ENCODE measurements at places on chromosomes 3 and 15. TPM values are rescaled to one million over a fixed set of nuclear protein-coding genes. Genes with fewer than 3 reads are reported as not detected.

- DNase-seq: no peak
Observed at GRCh38 chr3:135950941-135951340, 14.6 kb upstream of the PPP2R3A start.

DNA sequence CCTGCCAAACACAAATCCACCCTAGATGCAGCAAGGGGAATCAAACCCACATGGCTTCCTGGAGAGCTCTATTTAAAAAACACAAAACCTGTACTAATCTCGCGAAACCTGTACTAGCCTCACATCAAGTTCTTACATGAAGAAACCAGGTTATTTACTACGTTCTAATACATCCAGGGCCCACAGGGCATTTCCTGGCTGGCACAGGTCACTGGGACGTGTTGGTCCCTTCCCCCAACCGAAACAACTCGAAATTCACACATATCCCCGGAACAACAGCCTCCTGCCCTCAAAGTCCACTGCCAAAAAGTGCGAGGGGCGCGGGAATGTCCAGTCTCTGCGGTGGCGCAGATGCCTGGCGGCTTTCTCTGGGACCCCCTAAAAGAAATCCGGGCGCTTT, 955 bp downstream of the CDCP1 start:
- DNase-seq: no peak

DNA sequence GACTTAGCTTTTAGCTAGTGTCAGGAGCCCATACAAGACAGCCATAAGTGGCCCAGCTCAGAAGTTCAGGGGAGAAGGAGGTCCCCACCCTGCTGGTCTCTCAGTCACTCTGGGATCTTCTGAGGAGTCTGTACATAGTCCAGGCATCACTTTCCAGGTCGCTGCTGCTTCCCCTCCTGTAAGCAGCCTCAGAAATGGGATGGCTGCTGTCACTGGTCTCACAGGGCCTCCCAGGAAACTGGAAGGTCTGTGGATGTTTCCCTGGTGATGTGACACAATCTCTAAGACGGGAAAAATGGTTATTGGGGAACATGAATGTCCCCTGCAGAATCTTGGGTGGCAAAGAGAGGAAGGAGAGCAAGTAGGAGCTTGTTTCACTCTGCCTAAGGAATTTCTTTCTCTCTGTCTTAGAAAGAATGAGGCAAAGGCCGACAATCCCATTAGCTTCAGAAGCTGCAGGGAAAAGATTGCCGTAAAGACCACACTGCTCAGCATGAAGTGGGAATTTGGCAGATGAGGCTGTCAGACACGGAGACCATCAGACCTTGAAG, 43.2 kb upstream of the TNFAIP8L3 start:
- DNase-seq: no peak

DNA sequence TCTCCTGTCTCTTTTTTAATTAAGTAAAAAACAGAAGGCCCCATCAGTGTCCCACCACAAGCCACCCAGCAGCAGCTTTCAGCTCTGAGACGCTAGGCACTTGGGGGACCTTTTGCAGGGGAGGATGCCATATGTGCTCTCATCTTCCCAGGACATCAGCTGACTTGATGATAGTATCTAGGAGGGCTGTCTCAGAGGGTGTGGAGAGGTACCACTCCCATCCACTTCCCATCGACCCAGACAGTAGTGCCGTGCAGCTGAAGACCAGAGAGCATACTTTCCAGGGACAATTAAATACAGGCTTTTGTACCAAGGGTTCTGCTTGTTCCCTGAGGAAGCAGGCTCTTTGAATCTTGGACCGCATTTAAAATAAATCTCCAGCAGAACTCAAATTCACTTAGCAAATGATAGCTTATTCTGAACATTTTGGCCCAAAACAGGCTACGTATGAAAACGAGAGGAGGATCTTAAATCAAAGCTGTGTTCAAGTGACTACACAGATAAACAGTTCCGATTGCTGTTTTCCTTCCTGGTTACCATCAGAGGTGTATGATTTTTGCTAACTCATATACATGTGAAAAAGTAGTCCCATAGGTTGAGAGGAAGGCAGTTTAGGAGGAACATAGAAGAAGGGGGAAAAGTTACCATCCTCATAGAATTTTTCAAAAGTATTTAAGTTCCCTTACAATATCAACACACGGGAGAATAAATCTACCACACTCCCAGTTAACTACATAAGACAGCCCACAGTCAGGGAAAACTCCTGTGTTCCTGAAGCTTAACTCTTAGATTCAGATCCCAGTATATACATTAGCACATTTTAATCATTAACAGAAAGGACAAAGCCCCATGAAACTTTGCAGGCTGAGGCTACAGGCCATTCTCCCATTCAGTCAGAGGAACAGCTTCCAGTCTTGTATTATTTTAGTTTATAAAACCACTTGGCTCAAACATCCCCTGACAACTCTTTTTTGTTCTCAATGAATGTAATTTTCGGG, 9.5 kb downstream of the WNT5A start:
- DNase-seq: no peak

GRCh38 chr3:99332276-99332675, 306.1 kb upstream of the COL8A1 start:
- DNase-seq: no peak

Gene RARRES1
- not detected for total RNA-seq

GRCh38 chr3:104564045-104564643, 802.6 kb upstream of the ALCAM start:
- peak; percentile 18 for DNase-seq

- DNase-seq: peak; percentile 88
Observed at GRCh38 chr3:53130179-53131061, at the start of gene RFT1. RFT1 (minus strand) TSS chr3:53130435; CDS start chr3:53130400, 35 bp downstream.

Gene LINS1
- 16.1 TPM for total RNA-seq

DNA sequence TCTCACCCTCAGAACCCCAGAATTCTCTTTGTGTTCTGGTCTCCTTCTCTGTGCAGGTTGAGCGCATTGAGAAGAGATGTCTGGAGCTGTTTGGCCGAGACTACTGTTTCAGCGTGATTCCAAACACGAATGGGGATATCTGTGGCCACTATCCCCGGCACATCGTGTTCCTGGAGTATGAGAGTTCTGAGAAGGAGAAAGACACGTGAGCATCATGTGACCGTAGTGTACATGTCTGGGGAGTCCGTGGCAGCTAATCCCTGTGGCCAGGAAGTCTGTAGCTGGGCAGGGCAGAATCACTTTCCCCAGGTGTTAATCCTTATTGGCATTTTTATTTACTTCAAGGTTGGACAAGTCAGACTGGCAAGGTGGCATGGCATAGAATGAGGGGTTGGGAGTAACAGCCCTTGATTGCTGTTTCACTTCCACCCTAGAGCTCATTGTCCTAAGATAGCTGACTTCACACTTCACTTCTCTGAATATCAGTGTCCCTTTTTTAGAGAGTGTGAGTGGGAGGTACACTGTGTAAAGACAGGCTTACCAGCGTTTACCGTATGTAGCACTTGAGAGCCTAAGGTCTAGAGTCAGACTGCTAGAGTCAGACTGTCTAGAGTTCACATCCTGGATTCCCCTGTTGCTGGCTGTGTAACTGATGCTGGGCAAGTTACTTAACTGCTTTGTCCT, 4.4 kb downstream of the MTMR14 start:
- DNase-seq: no peak

- DNase-seq: no peak
Observed at GRCh38 chr15:83435202-83435601, 11.9 kb upstream of the SH3GL3 start.

Gene GHSR
- total RNA-seq: not detected

Gene GP5
- not detected for total RNA-seq

DNA sequence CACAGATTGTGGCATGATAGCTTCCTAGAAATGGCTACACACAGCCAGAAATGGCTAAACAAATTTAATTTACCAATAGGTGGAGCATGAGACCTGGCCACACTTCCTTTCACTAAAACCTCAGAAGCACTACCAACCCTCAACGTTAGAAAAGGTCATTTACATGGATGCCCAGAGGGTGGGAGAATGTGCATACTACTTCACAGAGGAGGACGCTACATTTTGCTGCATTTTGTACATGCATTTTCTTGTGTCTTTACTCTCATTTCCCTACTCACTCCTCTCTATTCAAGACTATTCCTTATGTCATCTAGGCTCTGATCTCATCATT, 40.1 kb downstream of the C2CD4B start:
- DNase-seq: no peak

- DNase-seq: no peak
Observed at GRCh38 chr3:13670292-13670691, 121.4 kb downstream of the FBLN2 start.

DNA sequence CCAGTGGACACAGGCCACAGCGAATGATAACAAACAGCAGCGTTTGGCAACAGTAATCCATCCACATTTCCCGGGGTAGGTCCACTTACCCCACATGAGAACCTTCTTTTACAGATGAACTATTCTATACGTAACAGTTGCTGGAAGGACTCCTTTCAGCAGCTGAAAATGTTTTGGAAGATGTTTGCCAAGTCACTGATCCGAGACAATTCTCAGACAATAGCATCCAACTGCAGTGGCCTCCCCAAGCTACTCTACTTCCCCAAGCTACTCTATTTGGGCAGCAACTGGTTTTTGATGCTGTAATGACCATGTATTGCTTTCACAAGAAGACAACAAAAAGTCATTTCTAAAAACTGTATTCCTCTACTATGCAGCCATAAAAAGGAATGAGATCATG, 87.5 kb downstream of the ADAMTS17 start:
- no peak for DNase-seq

DNA sequence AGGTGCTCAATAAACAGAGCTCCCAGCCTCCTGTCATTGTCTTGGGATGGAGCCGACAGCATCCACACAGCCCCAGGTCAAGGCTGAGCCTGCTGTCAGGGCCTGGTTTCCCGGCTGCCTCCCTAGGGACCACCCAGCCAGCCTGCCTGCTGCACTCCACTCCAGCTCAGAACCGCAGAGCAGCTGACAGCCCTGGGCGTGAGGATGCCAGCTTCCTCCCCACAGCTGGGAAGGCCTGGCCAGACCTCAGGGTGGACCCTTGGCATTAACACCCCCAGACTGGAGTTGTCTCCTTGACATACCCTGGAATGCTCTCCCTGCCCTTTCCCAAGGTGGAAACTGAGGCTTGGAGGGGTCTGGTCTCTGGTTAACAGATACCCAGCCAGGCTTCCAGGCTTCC, 112.0 kb downstream of the WNT7A start:
- no peak for DNase-seq

GRCh38 chr15:65006876-65007275, 17.2 kb upstream of the SPG21 start:
- no peak for DNase-seq

Gene SMAD3
- 26.4 TPM for total RNA-seq

GRCh38 chr15:80275961-80276360, 23.9 kb upstream of the CTXND1 start:
- peak; percentile 37 for DNase-seq

DNA sequence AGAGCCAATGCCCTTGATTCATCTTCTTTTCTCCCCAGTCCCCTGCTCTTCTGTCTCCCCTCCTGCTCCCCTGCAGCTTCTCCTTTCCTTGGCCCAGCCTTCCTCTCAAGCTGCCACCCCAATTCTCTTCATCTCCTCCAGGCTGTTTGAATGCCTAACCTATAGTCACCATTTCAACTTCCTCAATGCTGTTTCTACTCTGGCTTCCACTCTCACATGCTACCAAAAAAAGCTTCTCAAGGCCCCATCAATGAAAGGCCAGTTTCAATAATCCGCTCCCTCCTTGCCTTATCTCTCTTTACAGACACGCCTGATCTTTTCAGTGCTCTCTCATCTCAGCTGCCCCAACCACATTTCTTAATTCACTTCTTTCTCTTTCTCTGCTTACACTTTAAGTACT, 212.2 kb upstream of the GPR149 start:
- DNase-seq: no peak

DNA sequence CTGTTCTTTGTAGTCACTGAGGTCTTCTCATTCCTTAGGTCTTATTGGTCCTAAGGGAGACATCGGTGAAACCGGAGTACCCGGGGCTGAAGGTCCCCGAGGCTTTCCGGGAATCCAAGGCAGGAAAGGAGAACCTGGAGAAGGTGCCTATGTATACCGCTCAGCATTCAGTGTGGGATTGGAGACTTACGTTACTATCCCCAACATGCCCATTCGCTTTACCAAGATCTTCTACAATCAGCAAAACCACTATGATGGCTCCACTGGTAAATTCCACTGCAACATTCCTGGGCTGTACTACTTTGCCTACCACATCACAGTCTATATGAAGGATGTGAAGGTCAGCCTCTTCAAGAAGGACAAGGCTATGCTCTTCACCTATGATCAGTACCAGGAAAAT, 11.6 kb downstream of the ADIPOQ start:
- no peak for DNase-seq

DNA sequence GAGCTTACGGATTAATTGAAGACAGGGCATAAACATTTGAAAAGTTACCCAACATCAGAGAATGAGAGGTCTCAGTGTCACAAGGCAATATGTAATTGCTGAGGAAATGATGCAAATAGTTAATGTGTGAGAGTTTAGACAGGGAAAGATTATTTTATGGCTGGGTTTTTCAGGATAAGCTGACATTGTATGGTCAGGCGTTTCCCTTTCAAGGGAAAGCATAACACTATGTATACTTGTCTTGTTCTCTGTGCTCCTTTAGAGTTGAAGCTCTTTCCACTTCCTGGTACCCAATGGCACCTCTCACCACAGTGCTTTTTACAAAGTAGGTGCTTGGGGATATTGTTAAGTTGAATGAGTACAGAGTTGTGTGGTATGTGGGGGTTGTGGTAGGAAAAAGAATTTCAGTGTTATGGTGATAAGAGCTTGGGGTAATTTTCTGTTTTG, 19.9 kb downstream of the IQGAP1 start:
- DNase-seq: peak; percentile 15

- DNase-seq: peak; percentile 50
Observed at GRCh38 chr15:44087578-44088465, 107.2 kb downstream of the FRMD5 start.

- peak; percentile 48 for DNase-seq
Observed at GRCh38 chr15:55434989-55435825, 26.9 kb downstream of the PIERCE2 start.

- peak; percentile 33 for DNase-seq
Observed at GRCh38 chr15:55915876-55916567, 77.4 kb downstream of the NEDD4 start.

Gene MKRN3
- not detected for total RNA-seq

Gene SLC22A13
- total RNA-seq: not detected

Gene NR1D2
- 9.3 TPM for total RNA-seq

DNA sequence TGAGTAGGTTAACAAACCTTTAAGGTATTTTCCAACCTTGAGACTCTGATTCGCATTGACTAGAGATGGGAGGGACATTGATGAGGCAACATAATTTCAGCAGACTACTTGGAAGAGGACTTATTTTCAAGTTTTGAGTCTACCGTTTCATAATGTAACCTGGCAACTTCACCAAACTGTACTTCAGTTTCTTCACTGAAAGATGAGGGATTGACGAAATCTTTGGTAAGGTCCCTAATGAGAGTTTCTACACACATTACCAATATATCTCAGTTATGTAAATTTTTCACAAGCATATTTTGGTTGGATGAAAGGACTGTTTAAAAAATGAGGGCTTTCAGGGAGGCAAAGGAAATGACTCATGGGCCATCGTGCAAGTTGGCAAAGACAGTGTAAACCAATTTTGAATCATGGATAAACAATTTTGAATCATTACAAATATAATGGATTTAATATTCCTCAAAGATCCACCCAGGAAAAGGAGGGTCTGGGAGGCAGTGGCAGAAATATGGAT, 28.7 kb upstream of the SEMA6D start:
- no peak for DNase-seq

- DNase-seq: no peak
Observed at GRCh38 chr3:14505803-14506500, 34.2 kb downstream of the GRIP2 start.

Gene PPP1R14D
- total RNA-seq: not detected

Gene LRRIQ4
- not detected for total RNA-seq

Measured in Caki2 (cell line).